ENCODE measurements at places on chromosomes 1 and 21. TPM values are rescaled to one million over a fixed set of nuclear protein-coding genes. Genes with fewer than 3 reads are reported as not detected.

CYP4A22 gene
- total RNA-seq = not detected

OR2AK2 gene
- total RNA-seq = not detected

CAPN8 gene
- not detected for total RNA-seq

ESPN gene
- 2.2 TPM for total RNA-seq

EXOC8 gene
- total RNA-seq = 13.2 TPM

GPR37L1 gene
- not detected for total RNA-seq

NGF gene
- total RNA-seq = not detected

RAP1GAP gene
- 0.20 TPM for total RNA-seq

CCDC17 gene
- 3.6 TPM for total RNA-seq

CRP gene
- not detected for total RNA-seq

CHRM3 gene
- not detected for total RNA-seq

C1orf53 gene
- 3.5 TPM for total RNA-seq

TEKT2 gene
- 0.38 TPM for total RNA-seq

LIX1L gene
- 55.6 TPM for total RNA-seq

- no peak for DNase-seq
These were observed 105.4 kb upstream of the LBR start for GRCh38 chr1:225533238-225533637.

DNA sequence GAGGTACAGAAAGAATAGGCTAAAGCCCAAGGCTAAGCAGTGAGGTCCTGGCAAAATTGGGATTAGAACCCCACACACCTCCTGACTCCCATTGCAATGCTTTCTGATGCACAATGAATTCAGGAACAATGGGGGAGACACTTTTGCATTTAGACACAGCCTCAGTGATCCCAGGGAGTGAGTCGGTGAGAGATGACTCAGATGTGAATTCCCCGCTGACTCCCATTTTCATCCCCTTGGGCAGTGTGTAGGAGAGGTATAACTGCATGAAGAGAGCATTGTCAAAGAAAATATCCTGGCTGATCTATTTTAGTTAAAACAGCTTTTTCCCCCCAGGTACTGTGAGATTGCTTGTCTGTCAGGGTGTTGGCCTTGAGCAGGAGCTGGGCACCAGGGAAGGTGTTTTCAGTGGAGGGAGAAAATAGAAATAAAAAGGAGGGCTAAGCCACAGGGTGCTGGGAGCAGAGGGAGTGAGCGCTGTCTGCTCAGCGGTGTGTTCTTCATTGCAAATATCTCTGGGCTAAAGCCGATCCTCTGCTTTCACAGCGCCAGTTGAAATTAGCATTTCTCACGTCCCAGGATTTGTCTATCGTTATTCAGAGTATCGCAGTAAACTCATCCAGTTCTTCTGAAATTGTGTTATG is 247.7 kb upstream of the PTBP2 start:
- no peak for DNase-seq

DNA sequence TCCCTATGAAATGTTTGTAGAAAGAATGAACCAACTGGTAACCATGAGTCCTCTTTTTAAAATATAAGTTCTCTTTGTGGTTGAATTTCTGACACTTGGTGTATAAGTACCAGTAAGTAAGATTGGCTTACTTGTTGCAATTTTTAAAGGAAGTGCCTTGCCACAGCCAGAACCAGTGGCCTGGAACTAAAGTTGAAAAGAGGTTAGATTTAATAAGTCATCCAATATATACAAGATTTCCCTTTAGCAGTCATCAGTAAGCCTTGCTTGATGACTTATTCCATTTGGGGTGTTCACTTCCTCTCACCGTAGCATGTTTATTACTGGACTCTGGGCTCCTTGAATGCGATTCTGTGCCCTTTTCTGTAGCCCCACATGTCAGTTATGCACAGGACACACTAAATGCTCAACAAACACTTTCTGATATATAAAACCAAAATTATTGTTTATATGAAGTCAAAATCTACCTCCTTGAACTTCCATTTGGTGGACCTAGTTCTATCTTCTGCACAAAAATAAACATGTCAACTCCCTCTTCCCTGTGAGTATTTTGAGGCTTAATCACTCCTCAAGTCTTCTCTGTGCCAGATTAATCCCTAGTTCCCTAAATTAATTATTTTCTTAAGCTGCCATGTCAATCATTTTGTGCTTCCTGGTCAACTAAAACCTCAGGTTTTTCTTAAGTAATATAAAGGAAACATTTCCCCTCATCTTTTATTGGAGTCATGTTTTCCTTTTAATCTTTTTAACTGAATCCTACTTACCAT is 218.1 kb downstream of the ST6GALNAC3 start:
- no peak for DNase-seq

GRCh38 chr21:45578811-45579381 is 36.7 kb upstream of the SLC19A1 start:
- no peak for DNase-seq

- no peak for DNase-seq
These were observed 13.2 kb downstream of the MX1 start for GRCh38 chr21:41439248-41439647.

DNA sequence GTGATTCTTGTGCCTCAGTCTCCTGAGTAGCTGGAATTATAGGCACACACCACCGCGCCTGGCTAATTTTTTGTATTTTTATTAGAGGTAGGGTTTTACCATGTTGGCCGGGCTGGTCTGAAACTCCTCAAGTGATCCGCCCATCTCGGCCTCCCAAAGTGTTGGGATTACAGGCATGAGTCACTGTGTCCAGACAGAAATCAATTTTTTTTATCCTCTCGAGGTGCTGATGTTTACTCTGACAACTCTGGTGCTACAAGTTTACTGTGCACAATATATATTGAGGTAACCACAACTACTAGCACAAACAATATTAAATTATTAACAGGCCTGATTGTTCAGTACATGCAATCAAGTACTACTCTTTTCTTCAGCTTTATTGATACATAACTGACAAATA is 39.7 kb downstream of the F13B start:
- no peak for DNase-seq

DNA sequence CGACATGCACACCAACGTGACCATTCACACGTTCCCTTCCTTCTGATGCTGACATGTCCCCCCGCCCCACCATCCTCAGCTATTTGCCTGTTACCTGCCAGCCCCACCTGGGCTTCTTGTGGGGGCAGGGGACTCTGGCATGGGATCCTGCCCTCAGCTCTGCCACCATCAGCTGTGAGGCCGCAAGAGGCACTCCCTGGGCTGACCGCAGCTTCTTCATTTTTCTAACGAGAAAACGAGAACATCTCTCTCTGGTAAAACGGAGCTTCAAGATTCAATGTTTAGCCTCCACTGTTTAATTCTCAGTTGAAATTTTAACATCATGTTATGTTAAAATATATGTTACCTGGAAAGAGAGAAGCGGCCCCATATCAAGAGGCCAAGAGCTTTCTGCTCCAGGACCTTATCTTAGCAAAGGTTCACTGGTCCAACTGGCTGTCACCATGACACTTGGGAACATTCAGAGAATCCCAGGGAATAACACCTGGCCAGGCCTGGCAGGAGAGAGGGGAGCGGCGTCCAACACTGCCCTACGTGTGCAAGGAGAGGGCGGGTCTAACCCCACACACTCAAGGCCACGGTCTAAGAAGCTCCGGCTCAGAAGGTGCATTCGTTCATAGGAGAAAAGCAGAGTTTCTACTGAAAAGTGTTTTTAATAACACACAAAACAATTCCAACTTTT is 51.3 kb downstream of the HLCS start:
- no peak for DNase-seq

DNA sequence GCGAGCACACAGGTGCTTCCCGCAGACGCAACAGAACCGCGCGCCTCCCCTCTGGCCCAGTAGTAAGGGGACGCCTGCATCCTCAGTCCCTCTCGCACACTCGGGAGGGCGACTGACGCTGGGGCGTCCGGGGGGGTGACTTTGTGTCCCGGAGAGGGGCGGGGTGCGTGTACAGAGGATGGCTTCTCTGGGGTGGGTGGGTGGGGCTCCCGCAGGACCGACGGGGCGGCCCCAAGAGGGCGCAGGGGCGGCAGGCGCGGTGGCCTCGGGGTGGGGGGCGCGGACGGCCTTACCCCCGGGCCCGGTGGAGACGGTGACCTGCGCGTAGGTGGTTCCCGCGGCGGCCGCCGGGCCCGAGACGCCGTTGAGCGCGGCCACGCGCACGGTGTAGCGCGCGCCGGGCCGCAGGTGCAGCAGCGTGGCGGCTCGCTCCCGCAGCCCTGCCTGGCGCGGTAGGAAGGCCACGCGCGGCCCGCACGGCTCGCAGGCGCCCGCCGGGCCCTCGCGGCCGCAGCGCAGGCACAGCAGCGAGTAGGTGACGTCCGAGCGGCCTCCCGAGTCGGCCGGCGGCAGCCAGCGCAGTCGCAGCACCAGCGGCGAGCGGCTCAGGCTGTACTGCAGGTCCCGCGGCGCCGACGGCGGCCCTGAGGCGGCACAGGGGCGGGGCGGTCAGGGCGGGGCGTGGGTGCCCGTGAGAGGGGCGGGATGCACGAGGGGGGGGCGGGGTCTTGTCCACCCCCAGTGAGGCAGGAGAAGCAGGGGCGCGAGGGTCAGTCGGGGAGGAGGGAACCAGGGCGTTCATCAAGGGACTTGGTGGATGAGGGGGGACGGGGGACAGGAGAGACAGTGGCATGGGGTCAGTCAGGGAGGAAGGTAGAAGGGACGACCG is 12.1 kb downstream of the EPHA10 start:
- DNase-seq = no peak

DNA sequence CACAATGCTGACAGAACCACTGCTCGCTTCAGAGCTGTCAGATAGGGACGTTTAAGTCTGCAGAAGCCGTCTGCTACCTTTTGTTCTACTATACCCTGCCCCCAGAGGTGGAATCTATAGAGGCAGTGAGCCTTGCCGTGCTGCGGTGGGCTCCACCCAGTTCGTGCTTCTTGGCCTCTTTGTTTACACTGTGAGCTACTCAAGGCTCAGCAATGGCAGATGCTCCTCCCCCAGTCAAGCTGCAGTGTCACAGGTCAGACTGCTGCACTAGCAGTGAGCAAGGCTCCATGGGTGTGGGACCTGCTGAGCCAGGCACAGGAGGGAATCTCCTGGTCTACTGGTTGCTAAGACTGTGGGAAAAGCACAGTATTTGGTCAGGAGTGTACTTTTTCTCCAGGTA is 47.1 kb downstream of the LEPR start:
- DNase-seq = no peak

- DNase-seq = no peak
These were observed 64.2 kb upstream of the SMYD2 start for GRCh38 chr1:214216779-214217178.

DNA sequence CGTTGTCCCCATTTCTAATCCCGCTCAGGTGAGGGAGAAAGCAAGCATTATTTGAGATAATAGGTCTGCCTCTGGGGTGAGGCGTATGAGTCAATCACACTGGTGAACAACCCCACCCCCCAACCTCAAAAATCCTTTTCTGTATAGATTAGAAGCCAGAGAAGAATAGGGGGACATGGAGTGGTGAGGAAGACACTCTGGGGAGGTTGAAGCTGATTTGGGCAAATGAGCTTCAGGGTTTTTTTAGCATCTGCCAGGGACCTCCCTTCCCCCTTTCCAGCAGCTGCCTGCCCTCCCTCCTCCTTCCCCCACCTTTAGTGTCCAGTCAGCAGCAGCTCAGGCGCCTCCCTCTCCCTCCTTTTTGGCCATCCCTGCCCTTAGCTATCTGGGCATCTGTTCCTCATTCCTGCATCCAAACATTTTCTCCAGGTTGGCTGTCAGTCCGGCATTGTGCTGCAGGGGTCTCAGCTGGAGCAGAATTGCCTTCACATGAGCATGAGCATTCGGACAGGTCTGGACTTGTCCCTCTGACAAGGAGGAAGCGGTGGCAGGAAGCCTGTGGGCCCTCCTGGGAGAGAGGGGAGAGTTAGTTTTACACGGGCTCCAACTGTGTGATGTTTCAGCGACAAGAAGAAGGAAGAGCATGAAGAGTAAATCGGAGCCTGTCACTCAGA is 30.8 kb upstream of the PTGFRN start:
- peak; percentile 72 for DNase-seq

DNA sequence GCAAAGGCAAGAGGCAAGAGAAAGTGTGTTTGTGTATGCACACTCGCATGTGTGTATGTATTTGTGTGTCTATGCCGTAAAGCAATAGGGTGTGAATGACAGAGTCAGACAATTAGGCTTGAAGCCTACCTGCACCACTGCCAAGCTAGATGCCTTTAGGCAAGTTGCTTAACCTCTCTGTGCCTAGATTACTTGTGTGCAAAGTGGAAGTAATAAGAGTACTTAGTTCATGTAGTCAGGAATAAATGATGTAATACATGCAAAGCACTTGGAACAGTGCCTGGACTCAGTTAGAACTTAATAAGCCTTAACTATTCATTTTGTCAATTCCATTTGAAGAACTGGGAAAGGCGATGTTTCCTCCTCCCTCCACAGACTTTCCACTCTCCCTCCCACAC is 31.7 kb downstream of the LAMB3 start:
- DNase-seq = no peak

GRCh38 chr1:177351361-177352108 is 180.8 kb downstream of the BRINP2 start:
- no peak for DNase-seq

- no peak for DNase-seq
These were observed 52.3 kb upstream of the SIPA1L2 start for GRCh38 chr1:232682248-232682647.

DNA sequence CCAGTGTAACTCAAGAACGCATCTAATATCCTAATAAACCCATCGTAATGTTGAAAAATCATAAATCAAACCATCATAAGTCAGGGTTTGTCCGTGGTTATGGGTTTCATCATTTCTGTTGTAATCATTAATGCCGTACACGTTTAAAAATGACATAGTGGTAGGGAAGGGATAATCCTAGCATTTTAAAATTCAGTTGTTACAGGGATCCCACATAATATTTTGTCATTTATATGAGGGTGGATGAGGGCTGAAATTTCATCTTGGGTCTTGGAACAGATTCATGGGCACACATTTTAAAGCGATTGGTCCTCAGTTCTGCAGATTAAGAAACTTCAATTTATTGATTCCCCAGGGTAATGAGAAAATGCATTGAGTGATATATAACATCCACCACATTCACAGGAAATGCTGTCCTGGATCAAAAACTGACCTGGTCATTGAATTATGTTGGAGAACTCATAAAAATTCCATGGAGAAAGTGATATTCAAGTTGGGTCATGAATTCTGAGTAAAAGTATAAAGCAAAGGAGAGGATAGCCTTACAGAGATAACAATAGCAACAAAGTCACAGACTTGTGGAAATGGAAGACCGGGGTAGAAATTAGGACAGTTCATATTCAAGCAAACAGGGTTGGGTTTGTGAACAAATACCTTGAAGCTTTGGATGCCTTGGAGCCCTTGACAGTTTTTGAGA is 1527.3 kb upstream of the TPTE start:
- DNase-seq = peak; percentile 16

GRCh38 chr21:27569831-27570230 is 602.9 kb upstream of the ADAMTS5 start:
- peak; percentile 4 for DNase-seq

- no peak for DNase-seq
These were observed at the start of gene PAQR6 for GRCh38 chr1:156247460-156248322. TSS of gene PAQR6 (minus strand) at chr1:156248056. CDS start at chr1:156246731, 1,325 bp downstream.

DNA sequence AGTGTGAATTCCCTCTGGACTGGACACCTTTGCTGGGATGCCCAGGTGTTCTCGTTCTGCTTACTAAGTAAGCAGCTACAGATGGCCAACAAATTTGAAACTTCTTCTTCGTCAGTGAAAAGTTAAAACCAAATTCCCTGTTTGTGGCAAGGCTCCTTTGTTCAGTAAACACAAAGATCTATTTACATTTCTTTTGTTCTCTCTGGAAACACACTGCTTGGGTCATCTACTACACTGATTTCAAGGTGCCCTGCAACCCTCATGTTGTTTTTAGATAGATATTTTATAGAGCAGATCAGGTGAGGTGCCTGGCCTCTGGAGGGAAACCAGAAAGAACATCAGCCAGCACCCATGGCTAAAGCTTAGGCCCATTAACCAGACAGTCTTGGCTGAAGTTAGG is 157.2 kb upstream of the UBE2U start:
- DNase-seq = no peak
